Cardiac muscle cell (in vitro differentiated cells and primary cell): ENCODE measurements at places on chromosomes 3 and 15.

GRCh38 chr15:100682468-100682867 lies 80.1 kb downstream of the ASB7 start:
- DNase-seq = no peak

DNA sequence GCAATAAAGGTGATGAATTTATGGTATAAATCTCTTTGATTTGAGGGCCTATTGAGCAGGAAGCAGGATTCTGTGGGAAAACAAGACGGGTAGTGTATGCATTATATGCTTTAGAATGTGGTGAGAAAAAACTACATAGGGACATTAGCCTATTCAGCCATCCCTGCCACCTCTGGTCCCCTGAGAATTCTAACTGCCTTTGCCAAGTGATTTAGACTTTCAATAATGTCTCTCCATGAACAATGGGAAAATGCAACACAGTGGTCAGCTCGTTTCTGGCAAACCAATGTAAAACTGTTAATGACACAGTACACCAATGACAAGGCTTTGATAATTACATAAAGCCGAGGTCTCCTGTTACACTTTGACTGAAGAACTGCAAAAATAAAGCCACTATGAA lies 314.7 kb upstream of the CNTN4 start:
- no peak for DNase-seq

- no peak for DNase-seq
Observed at GRCh38 chr15:66461917-66462316, 35.6 kb downstream of the SNAPC5 start.

- peak; percentile 89 for DNase-seq
Observed at GRCh38 chr15:35545824-35546510, at the start of gene DPH6. Gene DPH6, minus strand, starts transcription at chr15:35546165. Its CDS starts 24 bp downstream, at chr15:35546141.

DNA sequence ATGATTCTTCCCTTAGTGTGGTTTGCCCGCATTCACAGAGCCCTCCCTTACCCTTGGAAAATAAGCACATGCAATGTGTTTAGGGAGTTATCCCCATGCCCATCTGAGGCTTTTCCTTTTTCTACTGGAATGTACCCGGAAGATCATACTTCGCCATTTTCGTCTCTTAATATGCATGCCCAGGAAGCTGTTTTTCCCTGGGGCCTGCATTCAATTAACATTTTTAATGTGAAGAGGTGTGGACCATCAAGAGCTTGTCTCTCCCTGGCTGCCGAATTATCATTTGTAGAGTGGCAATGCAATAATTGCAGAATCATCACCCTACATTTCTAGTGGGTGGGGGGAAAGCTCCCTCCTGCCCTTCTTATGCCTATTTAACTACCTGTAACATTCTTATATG lies 976.3 kb downstream of the DIPK2A start:
- DNase-seq = no peak

GRCh38 chr3:150890831-150891230 lies 14.4 kb downstream of the MINDY4B start:
- DNase-seq = no peak

DNA sequence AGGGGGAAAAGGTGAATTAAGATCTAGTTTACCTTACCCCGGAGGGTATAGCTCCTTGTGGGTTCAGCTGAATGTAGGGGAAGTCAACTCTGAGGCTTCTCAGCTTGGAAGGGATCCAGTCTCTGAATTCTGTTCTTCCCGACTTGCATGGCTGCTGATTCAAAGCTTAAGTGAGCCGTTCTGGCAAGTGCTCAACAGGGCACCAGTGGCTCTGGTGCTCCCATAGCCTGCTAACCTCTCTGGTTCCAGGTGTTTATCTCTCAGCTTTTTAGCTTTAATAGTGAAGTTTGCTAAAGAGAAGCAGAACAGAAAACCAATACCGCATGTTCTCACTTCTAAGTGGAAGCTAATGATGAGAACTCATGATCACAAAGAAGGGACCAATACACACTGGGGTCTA lies 46.3 kb upstream of the RBP1 start:
- DNase-seq = no peak

- no peak for DNase-seq
Observed at GRCh38 chr15:85000189-85000864, 18.7 kb downstream of the PDE8A start.

- no peak for DNase-seq
Observed at GRCh38 chr15:98138910-98139309, 178.4 kb downstream of the ARRDC4 start.

GRCh38 chr3:52763466-52763865 lies 7.3 kb downstream of the NEK4 start:
- no peak for DNase-seq

DNA sequence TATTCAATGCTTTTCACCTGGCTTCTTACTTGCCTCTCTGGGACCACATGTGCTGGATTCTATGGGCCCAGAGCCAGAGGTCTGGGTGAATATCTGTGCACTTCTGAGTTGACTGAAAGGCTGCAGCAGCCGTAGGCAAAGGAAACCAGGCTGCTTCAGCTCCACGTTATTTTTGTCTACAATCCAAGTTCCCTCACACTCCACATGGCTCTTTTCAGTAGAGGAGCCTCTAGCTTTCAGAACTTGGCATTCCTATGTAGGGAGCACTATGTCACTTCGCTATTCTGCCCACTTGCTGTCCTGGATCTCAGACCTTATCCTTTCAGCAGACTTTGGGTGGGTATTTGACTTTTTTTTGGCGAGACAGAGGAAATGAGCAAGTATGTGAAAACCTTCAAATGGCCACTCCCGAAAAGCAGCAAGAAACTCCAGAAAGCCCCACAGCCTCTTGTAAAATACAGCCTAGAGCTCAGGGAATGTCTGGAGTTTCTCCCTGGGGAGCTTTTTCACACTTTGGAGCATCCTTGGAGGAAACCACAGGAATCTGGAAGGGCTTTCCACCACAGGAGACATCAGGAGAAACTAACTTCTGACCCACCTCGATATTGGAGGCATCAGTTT lies 80.9 kb downstream of the DUT start:
- peak; percentile 68 for DNase-seq

GRCh38 chr3:110583373-110583935 lies 488.2 kb upstream of the NECTIN3 start:
- no peak for DNase-seq

DNA sequence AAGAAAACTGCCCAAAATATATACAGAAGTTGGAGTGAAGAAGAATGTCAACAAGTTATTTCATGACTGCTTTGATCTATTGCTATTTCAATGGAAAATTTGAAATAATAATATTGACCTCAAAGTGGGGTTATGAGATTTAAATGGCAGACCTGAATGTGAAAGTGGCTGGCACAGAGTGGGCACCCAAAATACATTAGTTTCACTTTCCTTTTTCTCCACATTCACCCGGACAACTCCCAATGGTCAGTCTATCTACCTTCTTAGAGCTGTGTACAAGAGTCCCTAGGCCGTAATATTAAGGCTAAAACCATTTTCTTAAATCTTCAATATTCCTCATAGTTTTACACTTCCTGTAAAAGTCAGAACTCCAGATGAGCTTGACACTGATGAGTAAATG lies 61.6 kb upstream of the ETV5 start:
- no peak for DNase-seq

DNA sequence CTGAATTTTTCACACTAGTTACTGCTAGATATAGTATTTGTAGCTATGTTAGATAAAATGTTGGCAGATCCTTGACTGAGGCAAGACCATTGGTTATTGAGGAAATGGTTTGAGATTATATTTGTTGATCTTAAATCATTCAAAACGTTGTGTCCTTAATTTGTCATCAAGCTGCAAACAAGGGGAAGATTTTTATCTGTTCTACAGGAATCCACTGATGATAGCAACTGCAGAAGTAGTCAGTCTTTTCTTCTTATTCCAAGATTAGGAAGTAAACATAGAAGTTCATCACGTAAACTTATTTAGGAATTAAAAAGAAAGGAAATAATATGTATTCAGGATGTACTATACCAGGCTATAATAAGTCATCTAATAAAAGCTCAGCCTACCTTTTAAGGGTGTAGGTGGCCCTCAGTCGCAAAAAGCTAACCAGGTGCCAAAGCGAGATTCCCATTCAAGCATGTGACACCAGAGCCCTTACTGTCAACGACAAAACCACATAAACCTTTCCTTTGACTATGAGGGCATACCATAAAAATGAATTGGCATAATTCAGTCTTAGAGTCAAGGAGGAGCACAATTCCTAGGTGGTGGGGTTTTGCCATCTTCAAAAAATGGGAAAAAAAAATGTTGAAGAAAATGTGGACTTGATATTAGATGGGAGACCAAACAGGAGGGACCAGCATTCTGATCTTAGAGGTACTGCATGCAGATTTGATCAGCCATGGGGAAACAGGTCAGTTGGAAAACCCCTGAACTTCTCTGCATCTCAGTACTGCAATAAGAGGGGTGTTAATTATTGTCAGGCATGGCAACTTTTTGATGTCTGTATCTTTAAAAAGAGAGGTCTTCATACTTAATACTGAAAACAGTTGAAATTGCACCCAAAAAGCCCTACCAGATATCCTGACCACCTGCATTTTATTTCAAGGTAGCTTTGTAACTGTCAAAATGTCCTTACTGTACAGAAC lies 212.5 kb upstream of the UBE2E1 start:
- no peak for DNase-seq

DNA sequence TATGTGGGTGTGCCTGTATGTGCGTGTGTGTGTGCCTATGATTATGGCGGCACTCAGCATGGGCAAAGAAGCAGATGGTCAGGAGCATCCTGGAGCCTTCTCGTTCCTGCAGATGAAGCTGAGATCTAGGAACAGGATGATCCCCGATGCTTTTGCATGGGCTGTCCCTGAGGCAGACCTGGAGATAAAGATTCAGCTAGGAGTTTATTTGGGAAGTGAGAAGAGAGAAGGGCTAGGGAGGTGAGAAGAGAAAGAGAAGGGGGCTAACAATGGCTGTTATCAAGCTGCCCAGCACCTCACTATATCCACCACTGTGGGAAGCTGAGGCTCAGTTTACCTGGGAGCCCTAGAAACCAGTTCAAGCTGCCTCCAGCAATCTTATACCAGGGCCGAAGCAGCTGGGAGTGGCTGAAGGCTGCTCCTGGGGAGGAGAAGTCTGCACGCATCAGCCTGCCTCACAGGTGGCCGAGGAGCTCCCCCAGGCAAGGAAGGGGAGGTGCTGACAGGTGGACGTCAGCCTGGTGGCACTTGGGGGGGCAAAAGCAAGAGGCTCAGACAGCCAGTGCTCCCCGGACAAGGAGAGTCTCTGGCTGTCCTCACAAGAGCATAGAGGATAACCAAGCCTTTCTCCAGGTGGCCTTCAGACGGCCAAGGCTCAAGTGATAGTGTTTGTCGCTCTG lies 94.0 kb upstream of the IQSEC1 start:
- DNase-seq = no peak

- no peak for DNase-seq
Observed at GRCh38 chr15:44811337-44811736, 75.0 kb downstream of the TRIM69 start.

- DNase-seq = no peak
Observed at GRCh38 chr15:77369168-77369567, 50.7 kb downstream of the PEAK1 start.

DNA sequence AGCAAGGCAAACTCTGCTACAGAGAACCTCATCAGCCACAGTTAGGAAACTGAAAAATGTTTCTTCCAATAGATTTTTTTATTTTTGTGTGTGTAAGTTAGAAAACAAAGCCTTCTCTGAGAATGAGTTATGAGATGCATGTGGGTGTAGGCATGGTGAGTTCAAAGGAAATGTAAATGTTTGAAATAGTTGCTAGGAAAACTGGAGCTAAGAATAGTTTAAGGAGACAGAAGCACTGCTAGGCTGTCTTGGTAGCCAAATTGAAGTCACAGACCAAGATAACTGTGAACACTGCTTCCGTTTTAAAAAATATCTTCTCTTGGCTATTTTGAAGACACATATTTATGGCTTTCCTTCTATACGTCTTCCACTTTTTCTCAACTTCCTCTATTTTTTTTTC lies 1501.2 kb upstream of the CADM2 start:
- no peak for DNase-seq

DNA sequence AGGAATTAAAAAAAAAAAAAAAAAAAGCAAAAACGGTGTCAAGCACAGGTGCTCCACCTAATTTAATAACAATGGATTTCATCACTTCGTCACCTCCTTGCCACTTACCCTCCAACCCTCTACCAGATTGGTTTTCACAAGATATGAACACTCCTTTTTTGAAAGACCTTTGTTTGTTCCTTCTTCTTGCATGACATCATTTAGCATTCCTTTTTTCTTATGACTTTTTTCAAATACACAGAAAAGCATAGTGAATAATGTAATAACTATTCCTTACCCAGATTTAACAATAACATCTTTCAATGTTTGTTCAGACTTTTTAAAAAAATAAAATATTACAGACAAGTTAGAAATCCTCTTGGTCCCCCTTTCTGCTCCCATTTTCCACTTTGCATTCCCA lies 16.3 kb downstream of the COL6A6 start:
- DNase-seq = no peak

GRCh38 chr15:53310709-53311108 lies 448.8 kb downstream of the WDR72 start:
- DNase-seq = no peak

- DNase-seq = peak; percentile 2
Observed at GRCh38 chr3:7292362-7292761, 431.4 kb downstream of the GRM7 start.

- DNase-seq = no peak
Observed at GRCh38 chr3:5205165-5205941, 17.8 kb downstream of the EDEM1 start.

DNA sequence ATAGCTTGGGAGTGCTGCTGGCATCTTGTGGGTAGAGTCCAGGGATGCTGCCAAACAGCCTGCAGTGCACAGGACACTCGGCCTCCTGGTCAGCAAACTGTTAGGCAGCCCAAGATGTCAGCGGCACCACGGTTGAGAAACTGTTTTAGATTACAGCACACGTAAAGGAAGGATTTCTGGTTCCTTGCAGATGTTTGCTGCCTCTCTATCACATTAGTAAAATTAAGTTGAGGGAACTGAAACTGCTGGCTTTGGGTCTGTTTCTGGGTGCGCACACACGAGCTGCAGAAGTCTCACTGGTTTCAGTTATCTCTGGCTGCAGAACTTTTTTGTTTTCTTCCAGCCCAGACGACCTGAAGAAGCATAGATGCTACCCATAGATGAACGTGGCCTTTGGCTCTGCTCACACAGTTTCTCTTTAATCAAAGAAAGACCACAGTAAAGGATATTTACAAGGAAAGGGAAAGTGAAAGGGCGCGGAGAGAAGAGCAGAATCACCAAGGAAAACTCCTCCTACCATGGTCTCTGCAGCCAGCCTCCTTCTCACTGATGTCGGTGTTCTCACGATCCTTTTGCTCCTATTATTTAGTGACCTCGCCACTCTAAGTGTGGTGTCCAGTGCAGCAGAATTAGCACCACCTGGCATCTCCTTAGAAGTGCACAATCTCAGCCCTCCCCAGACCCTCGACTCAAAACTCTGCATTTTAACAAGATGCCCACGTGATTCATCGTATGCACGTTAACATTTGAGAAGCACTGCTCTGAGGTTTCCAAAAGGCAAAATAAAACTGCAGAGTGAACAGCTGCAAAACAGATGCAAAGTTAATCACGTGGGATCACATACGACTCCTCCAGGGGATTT lies 50.6 kb upstream of the AKAP13 start:
- DNase-seq = peak; percentile 51

GRCh38 chr3:130470126-130470525 lies 46.9 kb upstream of the COL6A6 start:
- DNase-seq = peak; percentile 5
